Activated naive CD4-positive, alpha-beta T cell treated with Interleukin-2 at 50 U/mL for 16 hours (primary cell): ENCODE measurements at places on chromosomes 11 and 22.

GRCh38 chr11:126146454-126147192 is 64.8 kb downstream of the RPUSD4 start:
- no peak for DNase-seq

- no peak for DNase-seq
Observed at GRCh38 chr22:25690798-25691197, 51.2 kb upstream of the MYO18B start.

- DNase-seq = no peak
Observed at GRCh38 chr11:123833095-123833494, 26.9 kb upstream of the OR6M1 start.

DNA sequence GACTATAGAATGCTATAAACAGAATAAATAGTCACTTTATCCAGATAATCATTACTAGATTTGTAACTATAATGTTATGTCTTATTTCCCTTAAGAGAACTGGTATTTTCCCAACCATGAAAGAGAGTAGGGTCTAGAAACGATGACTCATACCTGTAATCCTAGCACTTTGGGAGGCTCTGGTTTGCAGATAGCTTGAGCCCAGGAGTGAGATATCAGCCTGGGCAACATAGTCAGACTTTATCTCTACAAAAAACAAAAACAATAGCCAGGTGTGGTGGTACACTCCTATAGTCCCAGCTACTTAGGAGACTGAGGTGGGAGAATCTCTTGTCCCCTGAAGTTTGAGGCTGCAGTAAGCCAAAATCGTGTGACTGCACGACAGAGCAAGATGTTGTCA is 30.9 kb downstream of the OR52A5 start:
- no peak for DNase-seq

- DNase-seq = peak; percentile 43
Observed at GRCh38 chr11:3836903-3837302, 3.9 kb downstream of the RHOG start.

GRCh38 chr11:63564056-63564774 is 1.0 kb upstream of the PLAAT2 start:
- DNase-seq = peak; percentile 15

DNA sequence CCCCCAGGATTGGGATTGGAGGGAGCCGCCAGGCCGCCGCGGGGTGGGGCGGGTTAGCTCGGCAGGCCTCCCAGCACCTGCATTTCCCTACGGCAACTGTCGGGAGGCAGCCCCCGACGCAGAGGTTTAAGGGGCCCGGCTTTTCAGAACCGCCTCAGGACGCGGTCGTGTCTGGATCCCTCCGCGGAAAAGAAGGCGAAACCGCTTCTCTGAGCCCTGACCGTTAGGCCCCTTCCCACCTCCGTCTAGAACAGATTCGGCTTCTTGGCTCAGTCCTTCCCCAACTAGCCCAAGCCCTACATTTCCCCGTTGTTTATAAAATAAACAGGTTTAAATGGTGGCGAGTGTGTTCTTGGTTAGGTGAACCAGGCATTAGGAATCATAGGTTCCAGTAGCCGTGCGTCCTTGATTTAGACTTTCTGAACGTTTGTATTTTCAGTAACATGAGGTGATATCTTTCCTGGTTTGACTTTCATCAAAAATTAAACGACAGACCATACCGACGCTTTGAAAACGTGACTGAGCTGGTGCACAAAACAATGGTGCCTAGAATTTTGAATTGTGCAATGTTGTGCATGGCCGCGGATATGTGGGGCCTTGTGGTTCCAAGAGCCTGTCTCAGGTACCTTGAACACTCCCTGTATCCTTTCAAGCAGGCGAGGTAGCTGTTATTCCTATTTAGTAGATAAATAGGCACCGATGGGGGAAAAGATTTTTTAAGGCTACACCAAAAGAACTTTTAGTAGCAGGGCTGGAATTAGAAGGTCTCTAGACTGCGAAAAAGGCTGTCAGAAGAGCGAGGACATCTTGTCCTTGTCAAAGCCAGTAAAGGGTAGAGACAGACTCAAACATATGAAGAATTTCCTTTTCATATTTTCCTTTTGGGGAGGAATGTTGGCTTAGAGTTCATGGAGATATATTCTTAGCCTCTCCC is 1.2 kb upstream of the HSPA8 start:
- DNase-seq = peak; percentile 39

GRCh38 chr22:37269936-37270678 is 12.2 kb upstream of the CYTH4 start:
- no peak for DNase-seq

- no peak for DNase-seq
Observed at GRCh38 chr11:70472240-70472639, 73.9 kb downstream of the CTTN start.

- DNase-seq = no peak
Observed at GRCh38 chr11:81839016-81839415, 894.6 kb downstream of the FAM181B start.

DNA sequence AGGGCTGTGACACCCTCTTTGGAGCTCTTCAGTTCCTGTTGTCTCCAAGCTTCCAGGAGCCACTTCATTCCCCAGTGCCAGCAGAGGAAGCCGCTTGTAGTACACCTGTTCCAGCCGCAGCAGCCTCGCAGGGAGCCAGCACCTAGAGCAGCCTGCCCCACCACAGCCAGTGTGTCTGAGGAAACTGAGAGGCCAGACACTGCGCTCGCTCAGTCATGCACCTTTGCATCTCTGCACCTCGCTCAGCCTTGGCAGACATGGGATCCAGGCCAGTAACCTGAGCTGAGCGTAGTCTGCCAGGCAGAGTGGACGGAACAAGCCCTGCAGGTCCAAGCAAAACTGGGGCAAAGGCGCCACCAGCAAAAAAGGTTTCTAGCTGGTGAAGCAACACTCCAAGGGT is 1072.1 kb downstream of the JRKL start:
- no peak for DNase-seq
